ENCODE measurements at places on chromosomes 7 and 10.

DNA sequence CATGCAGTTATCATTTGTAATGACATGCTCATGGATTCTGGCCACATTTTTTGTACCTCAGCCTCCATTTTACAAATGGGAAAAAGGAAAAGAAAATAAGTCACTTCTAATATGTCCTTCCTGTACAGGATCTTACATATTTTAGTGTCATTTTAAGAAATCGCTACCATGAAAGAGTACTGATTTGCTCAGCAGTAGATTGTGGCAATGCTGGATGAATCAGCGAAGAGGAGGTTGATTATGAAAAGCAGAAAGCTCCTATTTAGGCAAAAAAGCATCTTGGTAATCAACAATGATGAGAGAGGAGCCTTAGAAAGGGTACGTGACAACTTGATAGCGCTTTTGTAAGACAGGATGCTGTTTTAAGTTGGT lies 522.9 kb downstream of the PARD3 start:
- no peak for DNase-seq

GRCh38 chr10:110880012-110880411 lies 8.3 kb downstream of the PDCD4 start:
- DNase-seq, result no peak

GRCh38 chr10:124357561-124357885 lies 61.2 kb downstream of the OAT start:
- DNase-seq, result no peak

GRCh38 chr7:110856704-110857103 lies 234.2 kb upstream of the LRRN3 start:
- no peak for DNase-seq

- no peak for DNase-seq
These were observed 188.6 kb downstream of the DPY19L1 start for GRCh38 chr7:34848670-34849069.

DNA sequence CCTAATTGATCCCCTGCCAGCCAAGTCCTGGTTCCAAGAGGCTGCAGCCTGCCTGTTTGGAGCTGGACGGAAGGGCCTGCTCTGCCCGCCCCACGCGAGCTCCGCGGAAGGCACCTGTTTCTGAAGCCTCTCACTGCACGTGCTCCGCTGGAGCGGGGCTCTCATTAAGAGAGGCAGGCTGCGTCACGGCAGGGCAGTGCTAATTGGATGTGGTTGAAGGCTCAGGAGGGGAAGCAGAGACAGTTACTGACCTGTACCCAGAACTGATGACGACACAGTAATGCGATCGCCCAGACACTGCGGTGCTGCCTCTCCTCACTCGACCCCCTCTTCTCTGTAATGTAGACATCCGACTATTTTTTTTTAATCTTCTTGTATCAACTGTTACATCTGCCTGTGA lies 411.1 kb upstream of the MGMT start:
- no peak for DNase-seq

DNA sequence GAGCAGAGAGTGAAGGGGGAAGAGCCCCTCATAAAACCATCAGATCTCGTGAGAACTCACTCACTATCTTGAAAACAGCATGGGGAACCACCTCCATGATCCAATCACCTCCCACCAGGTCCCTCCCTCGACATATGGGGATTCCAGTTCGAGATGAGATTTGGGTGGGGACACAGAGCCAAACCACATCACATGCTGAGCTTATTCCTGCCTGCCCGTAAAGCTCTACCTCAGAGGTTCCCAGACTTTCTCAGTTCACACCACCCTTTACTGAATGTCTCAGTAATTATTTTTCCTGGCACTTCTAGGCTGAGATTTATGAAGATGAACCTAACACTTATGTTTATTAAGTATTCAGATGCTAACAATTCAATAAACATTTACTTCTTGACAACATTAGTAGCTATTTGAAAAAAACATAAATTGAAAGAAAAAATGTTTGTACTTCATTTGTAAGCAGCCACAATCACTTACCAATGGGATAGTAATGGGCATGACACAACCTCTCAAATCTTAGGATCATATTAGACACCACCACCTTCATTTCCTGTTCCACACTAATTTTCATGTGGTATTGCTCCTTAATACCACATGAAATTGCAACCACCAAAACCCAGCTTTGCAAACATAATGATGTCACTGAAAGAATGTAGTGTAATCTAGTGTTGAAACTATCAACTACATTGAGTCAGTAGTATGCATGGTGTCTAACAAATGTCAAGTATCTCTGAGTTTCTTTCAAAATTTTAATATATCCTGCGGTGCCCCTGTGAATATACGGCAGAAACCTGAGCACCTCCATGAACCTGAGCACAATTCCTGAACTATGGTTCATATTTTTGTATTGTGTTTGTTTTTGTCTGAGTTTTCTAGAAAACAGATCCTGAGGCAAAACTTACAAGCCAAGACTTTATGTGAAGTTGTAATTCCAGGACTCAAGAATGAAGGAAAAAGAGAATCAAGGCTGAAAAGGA lies 4.5 kb upstream of the DGKI start:
- DNase-seq, result no peak

GRCh38 chr7:2732959-2733584 lies 45.1 kb downstream of the AMZ1 start:
- no peak for DNase-seq

DNA sequence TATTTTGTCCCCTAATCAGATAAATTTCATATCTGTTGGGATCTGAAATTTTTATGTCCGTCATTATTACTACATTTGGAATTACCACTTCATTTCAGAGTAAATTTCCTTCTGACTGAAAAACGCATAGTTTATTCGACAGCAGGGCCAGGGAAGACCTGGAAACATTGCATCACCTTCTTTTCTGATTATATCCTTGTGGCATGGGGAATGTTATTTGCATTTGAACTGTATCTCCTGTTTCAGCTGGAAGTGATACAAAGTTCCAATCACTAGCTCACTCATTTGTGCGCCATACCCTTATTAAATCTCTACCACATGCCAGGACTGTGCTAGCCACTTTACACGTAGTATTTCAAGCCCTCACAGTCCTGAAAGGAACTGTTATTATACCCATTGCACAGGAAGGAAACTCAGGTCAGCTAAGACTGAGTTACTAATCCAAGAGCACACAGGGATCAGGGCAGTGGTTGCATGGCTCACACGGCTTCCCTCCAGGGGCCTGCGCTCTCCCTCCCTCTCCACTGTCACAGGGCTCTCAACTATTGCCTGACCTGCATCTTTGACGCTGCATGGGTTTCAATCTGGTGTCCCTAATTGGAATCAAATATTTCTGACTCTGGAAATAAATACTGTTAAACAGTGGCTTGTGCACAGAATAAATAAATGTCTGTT lies 84.4 kb upstream of the NANOS1 start:
- DNase-seq, result no peak

DNA sequence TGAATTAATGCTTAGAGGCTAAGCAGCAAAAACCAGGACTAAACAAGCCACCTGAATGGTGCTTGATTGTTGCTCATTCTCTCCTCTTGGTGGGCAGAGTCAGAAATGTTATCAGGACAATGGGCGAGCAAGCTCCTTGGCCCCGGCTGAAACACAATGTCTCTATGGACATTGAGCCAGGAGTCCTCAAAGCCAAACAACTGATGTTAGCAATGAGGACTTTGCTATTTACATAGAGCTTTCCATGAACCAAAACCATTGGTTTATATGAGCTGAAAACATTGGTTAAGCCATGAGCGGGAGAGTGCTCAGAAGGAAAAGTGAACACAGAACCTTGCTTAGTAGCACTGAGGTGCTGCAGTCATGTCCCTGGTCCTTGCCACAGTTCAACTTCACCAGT lies 21.5 kb upstream of the NPVF start:
- DNase-seq, result no peak

- no peak for DNase-seq
These were observed 30.3 kb upstream of the PODXL start for GRCh38 chr7:131586759-131587158.

DNA sequence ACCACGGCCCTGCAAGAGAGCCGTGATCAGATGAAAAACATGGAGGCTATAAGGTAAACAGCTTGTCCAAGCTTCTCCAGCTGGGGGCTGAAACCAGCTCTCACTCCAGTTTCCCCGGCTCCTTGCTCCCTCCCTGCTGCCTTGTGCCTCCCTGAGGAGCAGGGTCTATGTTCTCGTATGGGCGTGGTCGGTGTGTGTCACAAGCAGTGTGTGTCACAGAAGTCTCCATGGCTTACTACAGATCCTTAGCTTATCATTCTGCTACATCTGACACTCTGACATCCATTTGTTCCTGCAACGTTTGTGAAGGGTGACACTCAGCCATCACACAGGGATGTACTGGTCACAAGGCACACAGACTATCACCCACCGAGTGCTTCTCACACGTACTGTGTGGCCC lies 54.6 kb downstream of the CSGALNACT2 start:
- DNase-seq, result no peak

DNA sequence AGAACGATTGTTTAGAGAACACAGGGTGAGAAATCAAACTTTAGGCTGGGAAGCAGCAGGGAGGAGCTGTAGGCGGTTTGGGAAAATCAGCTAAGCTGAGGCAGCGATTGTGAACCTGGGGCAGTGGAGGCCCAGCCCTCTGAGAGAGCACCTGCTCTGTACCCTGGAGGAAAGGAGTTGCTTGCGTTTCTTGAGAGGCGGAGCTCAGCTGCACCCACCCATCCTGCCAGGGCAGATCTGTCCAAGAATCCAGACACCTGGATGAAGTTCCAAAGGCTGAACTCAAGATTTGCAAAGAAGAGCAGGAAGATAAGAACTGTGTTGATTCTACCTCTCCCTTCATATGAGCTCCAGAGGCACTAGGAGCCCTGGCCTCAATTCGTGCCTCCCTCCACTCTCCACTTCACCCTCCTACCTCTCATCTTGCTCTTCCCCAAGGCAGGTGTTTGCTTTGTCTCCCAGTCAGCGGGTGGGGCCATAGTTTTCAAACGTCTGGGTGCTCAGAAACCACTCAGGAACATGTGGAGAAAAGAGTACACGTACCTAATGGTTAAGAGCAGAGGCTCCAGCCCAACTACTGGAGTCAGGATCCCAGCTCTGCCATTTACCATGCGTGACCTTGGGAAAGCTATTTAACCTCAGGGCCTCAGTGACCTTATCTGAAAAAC lies 21.5 kb upstream of the TMEM213 start:
- no peak for DNase-seq

GRCh38 chr7:141410353-141411000 lies 140.7 kb upstream of the AGK start:
- DNase-seq, result no peak

- no peak for DNase-seq
These were observed 34.8 kb downstream of the ZMIZ1 start for GRCh38 chr10:79103585-79103984.

GRCh38 chr7:108908456-108908855 lies 338.8 kb downstream of the DNAJB9 start:
- DNase-seq, result no peak

DNA sequence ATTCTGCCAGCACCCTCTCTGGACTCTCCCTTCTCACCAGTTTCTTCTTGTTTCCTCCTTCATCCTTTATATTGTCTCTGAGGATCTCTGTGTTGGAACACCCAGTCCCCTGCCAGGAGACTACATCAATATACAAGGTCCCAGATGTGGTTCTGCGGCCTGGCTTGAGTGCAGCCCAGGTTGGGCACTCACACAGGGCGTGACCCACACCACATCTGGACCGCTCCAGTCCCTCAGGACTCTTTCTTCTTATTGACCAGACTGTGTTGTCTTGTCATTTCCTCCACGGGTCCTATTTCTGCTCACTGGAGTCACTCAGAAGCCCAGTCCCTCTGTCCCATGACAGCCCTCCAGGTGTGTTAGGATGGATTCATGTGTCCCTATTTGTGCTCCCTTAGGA lies 26.0 kb downstream of the NKX2-3 start:
- DNase-seq, result no peak

DNA sequence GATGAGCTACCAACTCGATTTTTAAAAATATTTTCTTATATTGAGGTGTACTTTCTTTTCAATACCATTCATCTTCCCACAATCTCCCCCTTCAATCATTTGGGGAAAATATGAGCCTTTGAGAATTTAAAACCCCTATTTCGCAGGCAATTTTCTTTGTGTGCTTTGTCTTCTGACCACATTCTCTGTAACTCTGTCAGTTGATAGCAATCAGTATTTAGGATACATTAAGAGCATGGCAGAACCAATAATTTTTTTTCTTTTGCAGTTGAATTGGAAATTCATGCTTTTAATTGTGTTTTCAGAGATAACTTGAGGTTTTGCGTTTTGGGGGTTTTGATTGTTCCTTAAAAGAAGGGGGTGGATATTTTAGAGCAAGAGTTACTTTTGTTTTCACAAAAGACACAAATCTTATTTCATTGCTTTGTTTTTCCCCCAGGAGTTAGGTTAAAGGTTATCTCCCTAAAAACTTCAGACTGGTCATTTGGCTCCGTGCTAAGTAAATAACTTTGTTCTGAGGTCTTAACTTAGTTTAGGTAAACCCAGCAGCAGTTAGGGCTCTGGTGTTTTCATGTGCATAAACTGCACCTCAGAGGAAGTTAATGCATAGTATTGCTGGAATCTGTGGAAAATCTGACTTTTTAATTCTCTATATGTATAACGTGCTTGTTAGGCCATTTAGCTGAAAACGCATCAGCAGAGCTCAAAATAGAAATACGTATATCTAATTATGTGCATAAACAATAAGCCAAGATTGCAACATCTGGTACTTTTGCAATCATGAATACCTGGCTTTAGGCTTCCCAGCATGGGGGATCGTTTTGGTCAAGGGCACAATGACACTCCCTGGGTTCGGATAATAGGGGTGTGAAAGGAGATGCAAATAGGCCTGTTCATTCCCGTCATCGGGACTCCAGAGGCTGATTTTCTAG lies 676.4 kb upstream of the ANKRD30A start:
- no peak for DNase-seq

DNA sequence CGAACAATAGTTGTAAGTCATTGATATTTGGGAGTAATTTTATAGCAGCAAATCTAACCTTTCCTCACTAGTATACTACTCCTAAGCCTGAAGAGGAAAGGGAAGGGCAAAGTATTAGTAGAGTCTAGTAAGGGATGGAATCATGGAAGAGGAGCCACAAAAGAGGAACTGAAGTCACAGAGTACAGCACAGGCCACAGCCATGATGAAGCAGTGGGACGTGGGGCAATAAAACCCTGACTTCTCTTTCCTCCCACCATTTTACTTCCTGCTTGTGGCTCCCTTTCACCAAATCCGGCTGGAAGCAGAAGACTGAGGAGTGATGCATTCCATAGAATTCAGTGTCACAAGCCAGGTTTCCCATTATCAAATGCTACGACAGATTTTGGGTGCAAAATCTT lies 58.7 kb downstream of the CABCOCO1 start:
- DNase-seq, result no peak

DNA sequence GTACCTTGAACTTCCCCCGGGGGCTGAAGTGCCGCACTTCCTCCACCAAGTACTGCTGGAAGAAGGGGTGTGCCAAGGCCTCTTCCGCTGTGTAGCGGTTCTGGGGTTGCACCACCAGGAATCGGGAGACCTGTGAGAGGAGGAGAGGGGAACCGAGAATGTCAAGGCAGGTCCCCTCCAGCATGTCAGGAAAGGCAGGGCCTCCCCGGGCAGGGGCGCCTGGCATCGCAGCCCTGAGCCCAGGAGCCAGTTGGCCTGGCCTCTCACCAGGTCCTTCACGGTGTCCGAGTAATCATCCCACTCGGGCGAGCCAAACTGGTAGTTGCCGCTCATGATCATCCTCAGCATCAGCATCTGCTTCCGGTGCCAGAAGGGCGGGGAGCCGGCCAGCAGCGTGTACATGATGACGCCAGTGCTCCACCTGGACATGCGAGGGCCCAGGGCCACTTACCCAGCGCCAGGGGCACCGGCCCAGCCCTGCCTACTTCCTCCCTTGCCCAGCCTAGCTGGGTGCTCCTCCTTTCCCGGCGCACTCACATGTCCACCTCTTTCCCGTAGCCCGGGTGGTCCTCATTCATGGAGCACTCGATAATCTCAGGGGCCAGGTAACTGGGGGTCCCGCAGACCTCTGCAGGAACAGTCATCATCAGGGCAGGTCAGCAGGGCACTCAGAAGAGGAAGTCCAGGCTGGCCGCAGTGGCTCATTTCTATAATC lies 11.0 kb downstream of the PHKG1 start:
- DNase-seq, result no peak

Data from stimulated activated CD8-positive, alpha-beta memory T cell treated with anti-CD3 and anti-CD28 coated beads, Interleukin-7, amount 100 ng/mL, for 1 hour (primary cell).